ENCODE measurements at places on chromosomes 13 and 19. TPM values are rescaled to one million over a fixed set of nuclear protein-coding genes. Genes with fewer than 3 reads are reported as not detected.

Gene MIR17HG
- 11.5 TPM for polyA plus RNA-seq

Gene RNF17
- polyA plus RNA-seq, result not detected

Gene CEACAM20
- polyA plus RNA-seq, result not detected

Gene SYNGR4
- 0.41 TPM for polyA plus RNA-seq

Gene AKAP8L
- polyA plus RNA-seq, result 75.1 TPM

Gene CCDC97
- 19.8 TPM for polyA plus RNA-seq
